ENCODE measurements at places on chromosomes 1 and 21. TPM values are rescaled to one million over a fixed set of nuclear protein-coding genes. Genes with fewer than 3 reads are reported as not detected.

GRCh38 chr1:193763266-193763665 lies 576.9 kb upstream of the B3GALT2 start:
- peak; percentile 29 for DNase-seq

GRCh38 chr1:29342351-29342750 lies 106.0 kb downstream of the PTPRU start:
- DNase-seq, result no peak

DNA sequence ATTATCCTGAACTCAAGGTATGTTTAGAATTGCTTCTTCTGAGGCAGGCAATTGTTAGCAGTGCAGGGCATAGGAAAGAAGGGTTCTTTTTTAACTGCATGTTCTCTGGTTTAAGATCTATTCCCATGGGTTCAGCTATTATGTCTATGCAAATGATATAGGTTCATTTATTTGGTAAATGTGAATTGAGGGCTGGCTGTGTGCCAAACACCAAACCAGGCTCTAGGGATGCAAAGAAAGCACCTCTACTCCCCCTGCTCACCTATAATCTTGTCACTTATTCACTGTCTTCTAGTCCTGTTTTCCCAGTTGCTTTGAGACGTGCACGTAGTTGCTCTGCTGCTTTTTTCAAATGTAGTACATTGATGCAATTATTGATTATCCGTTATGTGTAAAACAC lies 691 bp upstream of the KIFAP3 start:
- DNase-seq, result peak; percentile 5

GRCh38 chr1:201466492-201466891 lies 2.5 kb downstream of the PHLDA3 start:
- DNase-seq, result no peak

- no peak for DNase-seq
These were observed 10.7 kb upstream of the OTUD7B start for GRCh38 chr1:150021191-150021694.

DNA sequence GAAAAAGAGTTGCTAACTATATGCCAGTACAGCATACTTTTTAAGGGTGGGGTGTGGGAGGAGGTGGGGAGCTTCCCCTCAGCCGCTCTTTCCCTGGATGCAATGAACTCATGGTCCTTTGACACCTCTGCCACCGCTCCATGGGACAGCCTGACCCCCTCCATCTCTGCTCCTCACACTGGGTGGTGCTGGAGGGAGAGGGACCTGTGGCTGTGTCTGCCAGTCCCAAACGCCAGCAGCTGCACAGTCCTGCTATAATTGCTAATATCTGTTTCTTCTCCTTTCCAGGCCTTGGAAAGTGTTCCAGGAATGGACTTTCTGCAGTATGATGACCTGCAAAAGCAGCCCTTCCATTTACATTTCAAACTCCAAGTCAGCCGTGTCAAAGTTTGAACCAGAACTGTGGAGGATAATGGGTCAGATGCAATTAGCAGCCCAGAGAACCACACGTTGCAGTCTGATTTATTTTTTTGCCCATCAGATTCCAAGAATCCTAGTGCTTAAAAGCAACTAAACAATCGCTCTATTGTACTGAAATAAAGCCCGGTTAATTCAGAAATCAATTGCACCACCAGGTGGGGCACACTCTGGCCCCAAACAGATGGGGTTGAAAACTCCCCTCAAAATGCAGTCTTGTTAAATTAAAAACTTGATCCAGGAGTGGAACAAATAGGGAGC lies 160.7 kb upstream of the LMO4 start:
- DNase-seq, result no peak

- DNase-seq, result no peak
These were observed 205.3 kb downstream of the TM2D1 start for GRCh38 chr1:61519631-61520030.

DNA sequence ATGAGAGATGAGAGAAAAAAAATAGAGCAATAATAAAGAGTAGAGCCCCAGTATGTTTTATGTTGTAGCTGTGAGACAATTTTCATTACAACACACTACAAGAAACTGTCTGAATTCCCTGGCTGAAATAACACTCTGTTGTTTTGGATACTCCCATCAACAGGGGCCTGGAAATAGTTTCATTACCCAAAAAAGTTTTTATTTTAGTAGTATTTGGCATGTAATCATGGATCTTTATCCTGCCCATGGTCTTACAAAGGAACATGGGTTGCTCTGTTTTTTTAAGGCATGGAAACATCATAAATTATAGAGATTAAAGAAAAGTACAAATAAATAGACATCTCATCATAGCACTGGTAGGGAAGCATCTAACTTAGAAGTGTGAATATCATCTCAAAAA lies 56.3 kb downstream of the GNG12 start:
- no peak for DNase-seq

DNA sequence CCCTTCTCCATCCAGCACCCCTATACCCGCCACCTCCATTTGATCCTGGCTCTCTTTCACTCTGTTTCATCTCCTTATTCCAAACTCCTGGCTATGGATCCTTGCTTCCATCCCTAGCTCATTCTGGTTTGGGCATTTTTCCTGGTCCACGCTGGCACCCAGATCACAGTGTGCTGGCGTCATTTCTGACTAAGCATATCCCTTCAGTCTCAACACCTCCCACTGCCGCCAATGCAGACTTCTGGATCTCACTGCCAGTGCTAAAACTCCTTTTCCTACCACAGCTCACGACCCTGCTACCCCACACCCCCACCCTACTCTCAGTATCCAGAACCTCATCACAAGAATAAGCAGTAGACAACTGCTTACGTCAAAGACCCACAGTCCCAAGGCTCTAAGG lies 16.3 kb downstream of the SEC16B start:
- DNase-seq, result no peak

- DNase-seq, result no peak
These were observed 25.3 kb upstream of the EXOSC10 start for GRCh38 chr1:11124965-11125364.

The RGSL1 gene
- polyA plus RNA-seq, result not detected

The RNU1-2 gene
- polyA plus RNA-seq, result not detected

The IVNS1ABP gene
- 200 TPM for polyA plus RNA-seq

The KLF17 gene
- polyA plus RNA-seq, result 0.09 TPM

The TMPRSS15 gene
- polyA plus RNA-seq, result 0.08 TPM

The SERTAD4 gene
- 4.1 TPM for polyA plus RNA-seq

The PDE4B gene
- polyA plus RNA-seq, result 17.5 TPM

The VAV3 gene
- 6.8 TPM for polyA plus RNA-seq

Data from right lung (tissue), 10 donors.